IPS DF 19.7 (cell line): ENCODE measurements at places on chromosomes 2 and 18.

GRCh38 chr2:220936641-220937197, 635.4 kb downstream of the EPHA4 start:
- DNase-seq: no peak

DNA sequence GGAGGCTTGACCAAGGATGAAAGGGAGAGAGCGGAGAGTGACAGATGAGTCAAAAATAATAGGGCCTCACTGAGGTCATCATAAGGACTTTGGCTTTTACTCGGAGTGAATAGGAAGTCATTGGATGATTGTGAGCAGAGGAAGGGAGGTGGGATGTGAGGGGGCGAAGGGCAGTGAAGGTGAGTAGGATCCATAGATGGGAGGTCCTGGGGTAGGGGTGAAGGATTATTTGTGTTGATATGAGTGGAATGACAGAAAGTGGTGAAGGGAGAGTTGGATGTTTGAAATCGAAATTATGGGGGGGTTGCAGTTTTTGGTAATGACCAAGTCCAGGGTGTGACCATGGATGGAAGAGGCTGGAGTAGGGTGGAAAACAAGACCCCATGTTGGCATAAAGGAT, 14.0 kb downstream of the PNO1 start:
- no peak for DNase-seq

- DNase-seq: no peak
Measured at GRCh38 chr2:74851191-74851566, 17.3 kb downstream of the HK2 start.

GRCh38 chr18:80200932-80201672, 46.2 kb downstream of the PARD6G start:
- DNase-seq: no peak

GRCh38 chr2:63432373-63432772, 155.9 kb downstream of the WDPCP start:
- DNase-seq: no peak

- DNase-seq: no peak
Measured at GRCh38 chr2:170525566-170525900, 189.6 kb upstream of the SP5 start.

DNA sequence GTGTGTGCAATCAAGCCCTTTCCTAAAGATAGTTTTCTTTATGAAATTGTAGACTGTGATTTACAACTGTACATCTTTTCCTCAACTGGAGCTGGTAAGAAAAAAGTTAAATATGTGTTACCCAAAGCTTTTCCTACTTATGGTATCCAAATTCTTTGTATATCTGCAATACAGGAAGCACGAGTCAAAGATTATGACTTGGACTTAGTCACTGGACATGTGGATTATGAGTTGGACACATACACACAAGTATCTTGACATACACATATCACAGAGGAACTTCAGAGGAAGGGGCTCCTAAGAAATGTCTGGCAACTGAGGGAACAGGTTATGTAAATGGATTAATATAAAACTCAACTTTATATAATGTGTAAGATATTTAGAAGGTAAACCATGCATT, 35.2 kb downstream of the PRELID3A start:
- DNase-seq: no peak

DNA sequence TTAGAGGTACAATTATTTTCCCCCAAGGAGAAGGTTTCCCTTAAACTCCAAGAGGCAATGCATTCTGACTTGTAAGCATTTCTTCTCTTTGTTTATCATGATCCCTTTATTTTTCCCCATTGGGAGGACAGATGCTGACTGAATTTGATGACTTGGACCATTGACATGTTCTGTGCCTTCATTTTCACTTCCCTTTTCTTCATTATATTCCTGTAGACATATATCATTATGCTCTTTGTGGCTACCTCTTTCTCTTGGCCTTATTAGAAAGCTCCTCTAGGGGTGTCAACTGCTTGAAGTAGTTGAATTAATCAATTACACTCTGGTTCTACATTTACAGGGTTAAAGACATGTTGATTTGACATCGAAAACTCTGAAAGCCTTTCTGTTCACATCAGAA, 330.0 kb upstream of the DCC start:
- DNase-seq: no peak

GRCh38 chr18:813172-814071, 1.4 kb upstream of the YES1 start:
- no peak for DNase-seq

DNA sequence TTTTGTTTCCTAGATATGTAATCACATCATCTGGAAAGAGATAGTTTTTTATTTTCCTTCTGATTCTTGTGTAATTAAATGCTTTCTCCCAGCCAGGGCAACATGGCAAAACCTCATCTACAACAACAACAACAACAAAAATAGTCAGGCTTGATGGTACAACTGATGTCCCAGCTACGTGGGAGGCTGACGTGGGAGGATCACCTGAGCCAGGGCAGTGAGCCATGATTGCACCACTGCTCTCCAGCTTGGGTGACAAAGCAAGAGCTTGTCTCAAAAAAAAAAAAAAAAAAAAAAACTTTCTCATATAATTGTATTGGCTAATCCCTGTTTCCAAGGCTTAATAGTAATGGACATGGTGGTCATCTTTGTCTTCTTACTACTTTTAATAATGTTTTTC, 26.4 kb upstream of the PGAP1 start:
- no peak for DNase-seq

GRCh38 chr2:118054213-118055008, 33.9 kb upstream of the INSIG2 start:
- DNase-seq: no peak

GRCh38 chr2:219737270-219737691, 109.9 kb downstream of the SLC4A3 start:
- no peak for DNase-seq

GRCh38 chr18:10833656-10834055, 307.8 kb downstream of the NAPG start:
- no peak for DNase-seq

- no peak for DNase-seq
Measured at GRCh38 chr2:236600158-236600557, 30.5 kb downstream of the ACKR3 start.

DNA sequence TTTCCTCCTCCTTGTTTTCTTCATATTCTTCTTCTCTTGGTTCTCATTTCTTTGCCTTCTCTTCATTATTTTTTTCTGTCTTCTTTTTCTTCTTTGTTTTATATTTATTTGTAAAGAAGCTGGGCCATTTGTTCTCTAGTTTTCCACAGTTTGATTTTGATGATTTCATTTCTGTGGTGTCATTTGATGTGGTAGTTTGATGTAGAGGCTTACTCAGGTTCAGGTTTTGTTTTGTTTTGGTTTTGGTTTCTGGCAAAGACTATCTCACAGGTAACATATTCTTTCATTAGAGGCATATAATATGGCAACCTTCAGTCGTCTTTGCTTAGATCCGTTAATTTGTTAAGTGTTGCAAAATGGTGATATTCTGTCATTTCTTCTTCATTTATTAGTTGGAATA, 75.3 kb downstream of the BABAM2 start:
- DNase-seq: no peak

GRCh38 chr2:4635289-4635688, 931.9 kb downstream of the DCDC2C start:
- DNase-seq: no peak

DNA sequence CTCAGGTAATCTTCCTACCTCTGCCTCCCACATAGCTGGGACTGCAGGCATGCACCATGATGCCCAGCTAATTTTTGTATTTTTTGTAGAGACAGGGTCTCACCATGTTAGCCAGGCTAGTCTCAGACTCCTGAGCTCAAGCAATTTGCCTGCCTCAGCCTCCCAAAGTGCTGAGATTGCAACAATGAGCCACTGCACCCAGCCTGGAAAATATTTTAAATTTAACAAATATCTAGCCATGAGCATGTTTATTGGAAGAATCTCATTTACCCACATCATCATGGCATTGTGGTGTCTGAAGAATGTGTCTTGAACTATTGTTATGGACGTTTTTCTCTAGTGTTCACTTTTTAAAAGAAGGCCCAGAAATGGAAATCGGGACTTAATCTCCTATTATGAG, 231.8 kb downstream of the MBD5 start:
- no peak for DNase-seq

GRCh38 chr18:62346333-62347088, 21.4 kb downstream of the TNFRSF11A start:
- DNase-seq: no peak

DNA sequence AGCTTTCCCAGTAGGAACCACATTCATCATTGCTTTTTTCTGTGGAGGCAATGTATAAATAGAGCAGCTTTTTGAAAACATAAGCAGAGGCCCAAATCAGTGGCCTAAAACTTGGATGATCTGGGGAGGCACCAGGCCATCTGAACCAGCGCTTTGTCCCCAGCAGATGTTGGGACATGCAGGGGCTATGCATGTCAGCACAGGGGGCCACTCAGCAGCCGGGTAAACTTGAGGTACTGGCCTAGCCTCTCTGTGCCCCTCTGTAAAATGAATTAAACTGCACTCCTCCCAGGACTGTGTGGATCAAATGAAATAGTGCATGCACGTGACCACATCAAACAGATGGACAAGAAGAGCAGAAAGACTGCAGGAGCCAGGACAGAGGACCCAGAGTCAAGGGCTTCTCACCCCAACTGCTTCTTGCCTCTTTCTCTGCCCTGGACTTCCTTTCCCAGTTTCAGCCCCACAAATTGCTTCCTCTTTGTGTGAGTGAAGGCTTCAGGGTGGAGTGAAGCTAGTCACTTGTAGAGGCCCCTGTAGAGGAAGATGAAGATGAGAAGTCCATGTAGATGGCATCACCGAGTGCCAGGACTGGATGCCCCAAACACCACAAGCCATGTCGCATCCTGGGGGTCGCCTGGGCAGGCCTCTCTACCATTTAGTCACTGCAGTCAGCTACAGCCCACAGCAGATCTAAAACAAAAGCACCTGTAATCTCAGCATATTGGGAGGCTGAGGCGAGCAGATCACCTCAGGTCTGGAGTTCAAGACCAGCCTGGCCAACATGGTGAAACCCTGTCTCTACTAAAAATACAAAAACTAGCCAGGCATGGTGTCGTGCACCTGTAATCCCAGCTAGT, 53.2 kb downstream of the IMPA2 start:
- DNase-seq: no peak

DNA sequence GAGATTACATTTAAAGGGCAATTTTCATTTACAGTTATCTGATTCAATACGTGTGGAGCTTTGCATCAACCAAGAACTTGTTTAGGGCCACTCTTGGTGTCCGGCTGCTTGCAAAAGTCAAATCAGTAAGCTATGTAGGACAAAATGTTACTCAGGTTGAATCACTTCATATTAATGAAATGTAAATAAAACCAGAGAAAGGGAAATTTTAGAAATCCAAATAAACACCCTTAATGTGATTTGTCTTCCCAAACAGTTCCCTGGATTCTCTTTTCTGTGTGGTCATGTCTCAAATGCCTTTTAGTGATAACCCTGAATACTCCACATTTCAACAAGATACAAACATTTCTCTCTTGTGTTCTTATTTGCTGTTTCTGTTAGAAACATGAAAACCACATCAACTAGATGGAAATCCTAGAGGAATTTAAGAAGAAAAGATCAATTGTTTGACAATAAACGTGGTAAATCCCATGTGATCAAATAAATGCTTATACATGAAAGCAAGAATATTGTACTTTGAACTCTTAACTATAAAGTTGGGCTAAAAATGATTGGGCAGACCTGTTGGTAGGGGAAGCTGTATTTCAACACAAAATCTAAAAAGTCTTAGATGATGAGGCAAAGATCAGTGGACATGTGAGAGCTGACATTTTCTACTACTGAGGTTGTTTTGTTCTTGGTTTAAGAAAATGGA, 101.3 kb downstream of the CDC42EP3 start:
- no peak for DNase-seq

- no peak for DNase-seq
Measured at GRCh38 chr2:1750933-1751766, 6.8 kb upstream of the PXDN start.

- DNase-seq: no peak
Measured at GRCh38 chr2:215590010-215590745, 154.3 kb upstream of the FN1 start.

- DNase-seq: no peak
Measured at GRCh38 chr2:212893216-212893615, 258.2 kb downstream of the IKZF2 start.

- no peak for DNase-seq
Measured at GRCh38 chr18:25701821-25702220, 349.9 kb upstream of the ZNF521 start.

- DNase-seq: no peak
Measured at GRCh38 chr2:227132986-227133385, 31.0 kb downstream of the COL4A4 start.

DNA sequence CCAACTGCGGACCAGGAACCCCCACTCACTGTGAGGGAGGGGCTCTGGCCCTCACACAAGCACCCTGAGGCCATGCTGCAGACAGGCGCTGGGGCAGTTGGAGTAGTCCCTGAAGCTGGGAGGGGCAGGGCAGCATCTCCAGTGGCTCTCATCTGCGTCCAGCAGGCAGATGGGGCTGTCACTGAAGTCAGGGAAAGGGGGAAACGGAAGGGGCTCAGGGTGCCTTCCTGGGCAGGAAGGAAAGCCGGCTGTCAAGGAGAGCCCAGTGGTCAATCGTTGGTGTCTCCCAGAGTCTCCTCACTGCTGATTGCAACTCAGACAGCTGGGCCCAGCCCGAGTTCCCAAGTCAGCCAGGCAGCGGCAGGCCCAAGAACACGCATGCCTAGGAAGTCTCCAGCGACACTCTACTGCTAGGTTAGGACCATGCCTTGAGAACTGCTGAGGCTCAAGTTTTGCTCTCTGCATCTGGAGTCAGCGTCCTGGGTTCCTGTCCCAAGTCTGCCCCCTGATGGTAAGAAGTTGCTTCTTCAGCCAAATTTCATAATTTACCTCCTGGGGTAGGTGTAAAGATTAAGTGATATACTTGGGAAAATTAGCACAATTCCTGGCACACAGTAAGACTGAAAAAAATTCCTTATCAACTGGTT, 27.4 kb upstream of the NMUR1 start:
- DNase-seq: no peak

DNA sequence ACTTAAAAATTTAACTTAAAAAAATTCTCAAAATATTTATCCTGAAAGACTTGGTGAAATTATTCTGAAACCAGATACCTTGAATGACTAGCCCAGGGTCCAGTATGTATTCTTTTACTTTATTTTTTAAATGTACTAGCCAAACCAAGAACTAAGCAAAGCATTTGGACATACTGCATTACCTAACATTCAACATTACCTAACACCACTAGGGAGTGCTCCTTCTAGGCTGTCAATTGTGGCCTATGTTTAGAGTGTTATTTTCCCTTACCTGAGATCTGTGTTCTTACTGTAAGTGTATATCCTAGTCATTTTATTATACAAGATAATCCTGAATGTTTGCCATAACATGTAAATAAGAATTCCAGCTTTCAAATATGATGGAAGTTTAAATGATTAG, 496.6 kb downstream of the PTPRM start:
- DNase-seq: no peak

DNA sequence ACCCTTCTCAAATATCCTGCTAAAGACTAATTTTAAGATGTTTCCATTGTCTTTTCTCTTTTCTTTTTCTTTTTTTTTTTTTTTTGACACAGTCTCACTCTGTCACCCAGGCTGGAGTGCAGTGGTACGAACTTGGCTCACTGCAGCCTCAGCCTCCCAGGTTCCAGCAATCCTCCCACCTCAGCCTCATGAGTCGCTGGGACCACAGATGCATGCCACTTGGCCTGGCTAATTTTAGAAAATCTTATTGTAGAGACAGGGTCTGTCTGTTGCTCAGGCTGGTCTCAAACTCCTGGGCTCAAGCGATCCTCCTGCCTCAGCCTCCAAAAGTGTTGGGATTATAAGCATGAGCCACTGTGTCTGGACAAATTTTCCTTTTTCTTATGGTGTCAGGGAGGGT, 167.5 kb downstream of the MCFD2 start:
- no peak for DNase-seq
